ENCODE measurements at places on chromosomes 2 and 18.

GRCh38 chr2:62505109-62505749, 766 bp downstream of the TMEM17 start:
- no peak for DNase-seq

GRCh38 chr18:23301972-23302371, 151.1 kb upstream of the RIOK3 start:
- no peak for DNase-seq

DNA sequence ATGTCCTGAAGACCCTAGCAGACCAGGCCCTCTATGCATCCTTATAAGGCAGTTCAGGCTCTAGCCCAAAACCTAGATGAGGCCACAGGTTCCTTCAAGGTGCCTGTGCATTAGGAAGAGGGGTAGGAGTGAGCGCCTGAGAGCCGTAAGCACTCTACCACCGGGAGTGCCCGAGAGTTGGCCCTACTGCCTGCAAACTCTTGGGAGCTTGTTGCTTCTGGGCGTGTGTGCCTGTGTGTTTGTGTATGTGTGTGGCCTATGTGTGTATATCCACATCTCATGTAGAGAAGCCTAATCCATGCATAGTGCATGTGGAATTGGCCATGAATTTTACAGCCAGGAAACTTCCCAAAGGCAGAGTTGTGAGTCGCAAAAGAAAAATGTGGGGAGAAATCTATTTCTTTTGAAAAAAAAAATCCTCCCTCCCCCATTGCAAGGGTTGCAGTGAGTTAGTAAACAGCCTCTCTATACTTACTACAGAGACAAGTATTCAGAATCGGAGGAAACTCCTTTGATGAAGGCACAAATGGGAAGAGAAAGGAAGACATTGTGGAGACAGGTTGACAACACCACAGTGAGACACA, 96.8 kb downstream of the ADD2 start:
- DNase-seq: no peak

DNA sequence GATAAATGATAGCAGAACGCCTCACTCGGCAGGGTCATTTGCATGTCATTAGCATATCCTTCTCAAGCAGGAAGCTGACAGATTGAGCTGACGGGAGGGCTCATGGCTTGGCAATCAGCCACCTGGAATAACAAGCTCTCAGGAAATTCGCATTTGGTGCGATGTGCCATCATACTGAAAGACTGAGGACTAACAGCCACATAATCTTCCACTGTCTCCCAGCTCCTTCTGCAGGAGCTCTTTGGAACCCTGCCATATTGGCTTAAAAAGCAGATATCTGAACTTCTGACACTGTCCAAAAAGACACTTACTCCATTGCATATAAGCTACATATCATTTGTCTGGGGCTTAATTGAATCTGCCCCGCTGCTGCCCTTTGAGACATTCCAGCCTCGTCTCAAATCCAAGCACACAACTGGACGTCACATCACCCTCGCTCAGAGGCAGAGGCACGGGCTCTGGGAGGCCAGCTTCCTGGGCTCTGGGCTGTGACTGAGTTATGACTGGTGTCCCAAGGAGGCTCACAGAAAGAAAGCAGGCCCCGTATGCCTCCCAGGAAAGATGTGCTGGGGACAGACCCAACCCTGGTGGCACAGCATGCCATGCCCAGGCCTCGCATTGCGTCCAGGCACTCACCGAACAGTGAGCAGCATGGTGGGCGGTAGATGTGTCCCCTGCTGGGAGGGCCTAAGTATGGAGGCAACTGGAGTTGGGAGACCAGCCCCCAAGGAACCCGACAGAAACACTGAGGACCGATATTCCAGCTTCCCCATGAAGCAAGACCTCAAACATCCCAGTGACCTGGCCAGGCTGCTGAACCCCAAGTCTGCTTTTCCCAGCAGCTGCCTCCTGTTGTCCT, 228.0 kb downstream of the ATAD2B start:
- no peak for DNase-seq

DNA sequence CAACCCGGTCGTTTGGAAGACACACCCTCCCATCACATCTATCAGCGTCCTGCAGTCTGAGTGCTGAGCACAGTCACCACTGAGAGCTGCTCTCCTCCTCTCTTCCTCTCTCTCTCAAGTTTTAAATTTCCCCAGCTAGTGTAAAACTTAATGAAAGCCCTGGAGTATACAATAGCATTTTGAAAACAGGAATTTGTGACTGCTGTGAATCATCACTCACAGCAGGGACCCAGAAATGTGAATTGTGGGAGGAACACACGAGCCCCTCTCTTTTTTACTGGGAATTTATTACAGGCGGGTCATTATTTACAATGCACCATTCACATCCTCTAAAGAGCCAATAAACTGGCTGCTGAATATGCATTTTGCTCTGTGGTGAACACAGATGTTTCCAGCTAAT, 185.0 kb upstream of the SMIM21 start:
- DNase-seq: no peak

DNA sequence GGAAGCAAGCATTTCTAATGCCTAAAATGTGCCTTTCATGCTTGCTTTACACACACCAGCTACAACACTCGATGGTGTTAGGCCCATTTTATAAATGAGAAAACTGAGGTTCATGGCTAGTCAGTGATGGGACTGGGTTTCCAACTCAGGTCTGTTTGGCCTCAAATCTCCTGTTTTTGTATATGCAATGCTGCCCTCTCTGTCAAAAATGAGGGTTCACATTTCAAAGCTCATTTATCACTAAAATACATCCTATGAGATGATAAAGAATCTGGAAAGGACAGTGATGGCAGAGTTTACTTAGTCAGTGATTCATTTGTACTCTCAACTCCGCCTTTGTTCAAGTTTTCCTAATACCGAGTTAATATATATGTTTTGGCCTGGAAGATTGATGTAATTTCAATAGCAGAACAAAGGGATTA, 92.3 kb downstream of the KCTD1 start:
- no peak for DNase-seq
